ENCODE measurements at places on chromosomes 6 and 20.

GRCh38 chr6:72733045-72733444, 111.2 kb downstream of the KCNQ5 start:
- no peak for DNase-seq

- DNase-seq: no peak
These were observed 164.2 kb downstream of the PHF3 start for GRCh38 chr6:63799813-63800212.

DNA sequence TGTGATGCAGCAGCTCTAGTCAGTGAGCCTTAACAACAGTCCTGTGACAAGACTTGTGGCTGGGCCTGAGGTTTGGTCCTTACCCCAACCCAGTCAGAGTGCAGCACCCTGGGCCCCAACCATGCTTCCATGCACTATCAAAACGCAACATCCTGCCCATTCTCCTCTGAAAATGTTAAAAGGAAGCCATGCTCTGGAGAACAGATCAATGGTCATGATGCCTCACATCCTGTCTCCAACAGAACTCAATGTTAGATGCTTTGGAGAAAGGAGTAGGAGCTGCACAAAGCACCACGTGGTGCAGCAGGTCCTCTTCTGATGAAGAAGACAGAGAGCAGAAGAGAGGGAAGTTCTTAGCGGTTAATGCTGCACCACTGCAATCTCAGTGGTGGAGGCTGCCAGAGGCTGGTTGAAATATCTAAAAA, 41.9 kb downstream of the TRAM2 start:
- DNase-seq: no peak

- DNase-seq: no peak
These were observed 28.9 kb downstream of the UTRN start for GRCh38 chr6:144314003-144314485.

DNA sequence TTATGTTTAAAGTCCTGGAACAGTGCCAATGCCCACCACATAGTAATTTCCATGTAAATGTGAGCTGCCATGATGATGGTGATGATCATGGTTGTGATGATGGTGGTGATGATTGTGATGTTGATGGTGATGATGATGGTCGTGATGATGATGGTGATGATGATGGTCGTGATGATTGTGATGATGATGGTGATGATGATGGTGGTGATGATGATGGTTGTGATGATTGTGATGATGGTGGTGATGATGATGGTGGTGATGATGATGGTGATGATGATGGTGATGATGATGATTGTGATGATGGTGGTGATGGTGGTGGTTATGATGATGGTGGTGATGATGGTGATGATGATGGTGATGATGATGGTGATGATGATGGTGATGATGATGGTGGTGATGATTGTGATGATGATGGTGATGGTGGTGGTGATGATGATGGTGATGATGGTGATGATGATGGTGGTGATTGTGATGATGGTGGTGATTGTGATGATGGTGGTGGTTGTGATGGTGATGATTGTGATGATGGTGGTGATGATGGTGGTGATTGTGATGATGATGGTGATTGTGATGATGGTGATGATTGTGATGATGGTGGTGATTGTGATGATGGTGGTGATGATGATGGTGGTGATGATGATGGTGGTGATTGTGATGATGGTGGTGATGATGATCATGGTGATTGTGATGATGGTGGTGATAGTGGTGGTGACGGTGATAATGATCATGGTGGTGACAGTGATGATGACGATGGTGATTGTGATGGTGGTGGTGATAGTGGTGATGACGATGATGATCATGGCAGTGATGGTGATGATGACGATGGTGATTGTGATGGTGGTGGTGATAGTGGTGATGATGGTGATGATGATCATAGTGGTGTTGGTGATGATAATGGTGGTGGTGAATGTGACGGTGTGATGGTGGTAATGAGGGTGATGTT, 82.3 kb downstream of the PHACTR3 start:
- DNase-seq: no peak

DNA sequence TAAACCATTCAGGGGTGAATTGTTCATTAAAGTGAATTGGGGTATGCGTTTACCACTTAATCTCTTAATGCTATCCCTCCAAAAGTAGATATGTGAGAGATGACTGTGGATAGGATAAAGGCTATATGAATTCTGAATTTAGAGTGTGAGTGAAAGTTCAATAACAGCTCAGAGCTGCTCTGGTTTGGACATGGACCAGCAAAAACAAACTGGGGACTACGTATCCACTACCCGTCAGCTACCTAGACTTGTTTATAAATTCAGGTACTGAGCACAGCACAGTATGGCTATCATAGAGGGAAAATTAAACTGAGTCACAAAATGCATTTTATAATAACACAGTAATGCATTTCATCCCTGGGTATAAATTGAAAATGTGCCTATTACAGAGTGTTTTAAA, 44.4 kb downstream of the HDDC2 start:
- DNase-seq: no peak

DNA sequence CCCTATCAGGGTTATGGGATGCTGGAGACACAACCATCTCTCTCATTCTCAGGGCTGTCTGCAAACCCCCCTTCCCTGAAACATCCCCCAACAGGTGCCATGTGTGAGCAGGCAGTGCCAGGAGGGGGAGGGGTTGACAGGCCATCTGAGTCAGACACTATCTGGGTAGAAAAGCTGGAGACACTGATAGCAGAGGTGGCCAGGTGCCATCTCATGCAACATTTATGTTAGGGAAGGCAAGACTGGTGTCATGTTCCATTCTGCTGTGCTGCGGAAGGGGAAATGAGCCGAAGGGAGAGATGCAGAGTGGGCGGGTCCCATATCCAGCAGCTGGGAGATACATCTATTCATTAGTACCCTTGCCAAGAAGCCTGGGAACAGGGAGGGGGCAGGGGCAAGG, 3.5 kb downstream of the LHFPL5 start:
- no peak for DNase-seq

GRCh38 chr6:150076196-150076893, 7.4 kb upstream of the ULBP3 start:
- no peak for DNase-seq

- no peak for DNase-seq
These were observed 3.7 kb upstream of the MLIP start for GRCh38 chr6:54107470-54108090.

DNA sequence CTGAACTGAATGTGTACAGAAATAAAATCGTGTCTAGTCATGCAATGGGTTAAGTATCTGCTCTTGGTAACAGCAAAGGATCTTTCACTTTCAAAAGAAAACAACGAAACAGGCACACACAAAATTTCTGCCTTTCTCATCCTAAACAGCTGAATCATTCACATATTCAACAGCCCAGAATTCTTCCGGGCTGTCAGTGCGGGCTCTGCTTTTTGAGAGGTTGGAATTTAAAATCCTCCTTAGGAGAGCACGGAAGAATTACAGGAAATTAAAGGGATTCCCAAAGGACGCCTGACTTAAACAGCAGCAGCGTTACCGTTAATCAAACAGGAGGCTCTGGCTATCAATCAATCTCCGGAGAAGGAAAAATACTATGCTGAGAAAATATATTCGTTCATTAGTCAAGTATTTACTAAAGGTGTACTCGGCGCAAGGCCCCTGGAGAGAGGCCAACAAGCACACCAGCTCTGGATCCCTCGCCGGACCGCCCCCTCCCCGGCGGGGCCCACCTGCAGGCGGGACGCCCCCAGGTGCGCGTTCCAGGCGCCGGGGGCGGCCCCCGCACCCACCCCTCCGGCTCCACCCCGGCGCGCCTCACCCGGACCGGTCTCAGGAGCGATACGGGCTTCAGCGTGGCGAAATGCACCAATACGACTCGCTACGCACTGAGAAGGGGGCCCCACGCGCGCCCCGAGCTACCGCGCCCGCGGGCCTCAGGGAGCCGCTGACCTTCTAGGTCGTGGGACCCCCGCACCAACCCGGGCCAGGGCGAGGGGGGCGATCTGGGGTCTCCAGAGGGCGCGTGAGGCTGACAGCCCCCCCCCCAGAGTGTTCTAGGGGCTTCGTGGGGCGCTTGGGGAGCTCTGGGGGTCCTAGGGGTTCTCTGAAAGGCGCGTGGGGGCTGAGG, 1.0 kb downstream of the NAPB start:
- peak; percentile 53 for DNase-seq

DNA sequence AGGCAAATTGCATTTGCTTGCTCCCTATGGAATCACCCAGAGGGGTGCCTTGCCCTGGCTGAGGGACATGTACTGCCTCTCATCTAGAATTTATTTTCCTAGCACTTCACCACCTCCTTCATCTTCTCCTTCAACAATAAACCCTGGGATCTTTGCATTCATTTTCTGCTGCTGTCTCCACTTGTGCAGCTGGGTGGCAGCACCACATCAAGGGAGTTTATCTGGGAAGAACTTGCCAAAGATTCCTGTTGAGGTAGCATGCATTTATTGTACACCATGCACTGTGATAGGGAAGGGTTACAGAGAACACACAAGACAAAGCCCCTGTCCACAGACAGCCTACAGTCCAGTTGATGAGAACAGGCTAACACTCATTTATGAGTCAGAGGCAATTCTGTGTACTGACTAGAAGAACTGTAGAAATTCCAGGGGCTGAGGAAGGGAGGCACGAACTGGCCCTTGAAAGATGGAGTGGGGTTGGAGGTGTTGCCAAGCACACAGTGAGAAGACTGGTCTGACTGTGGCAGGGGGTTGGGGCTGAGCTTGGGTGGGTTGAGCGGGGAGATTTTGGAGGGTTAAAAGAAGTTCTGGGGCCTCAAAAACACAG, 17.5 kb downstream of the C20orf173 start:
- DNase-seq: no peak

GRCh38 chr6:132365281-132365907, 35.9 kb downstream of the MOXD1 start:
- peak; percentile 77 for DNase-seq

DNA sequence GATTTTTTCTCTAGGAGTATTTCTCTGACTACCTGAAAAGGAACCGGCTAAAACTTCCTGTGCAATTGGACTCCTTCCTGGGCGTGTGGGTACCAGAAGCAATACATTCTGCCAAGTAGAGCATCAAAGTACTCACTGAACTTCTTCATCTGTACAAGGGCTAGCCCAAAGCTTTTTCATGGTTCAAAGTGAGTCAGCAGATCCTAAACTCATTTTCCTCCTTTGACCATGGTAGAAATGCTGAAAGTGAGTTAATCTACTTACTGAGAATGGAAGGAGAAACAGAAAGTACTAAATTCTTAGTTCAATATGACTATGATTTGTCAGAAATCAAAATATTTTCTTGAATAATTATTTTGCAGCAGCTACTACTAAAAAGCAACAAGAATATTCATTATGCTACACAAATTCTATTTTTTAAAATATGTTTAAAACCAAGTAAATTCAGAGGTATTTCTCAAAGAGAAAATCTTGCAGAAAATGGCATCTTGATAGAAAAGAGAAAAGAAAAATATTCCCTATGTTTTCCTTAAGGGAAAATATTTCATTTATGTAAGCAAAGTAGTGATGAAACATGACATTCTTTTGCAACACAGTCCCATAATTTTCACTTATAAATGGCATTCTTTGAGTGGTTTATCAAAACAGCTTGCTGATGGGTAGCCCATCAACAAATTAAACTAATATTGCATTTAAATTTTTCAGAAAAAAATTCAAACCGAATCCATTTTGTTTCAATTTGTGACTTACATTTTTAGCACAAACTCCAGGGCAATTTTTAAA, 3.7 kb upstream of the BEND6 start:
- DNase-seq: no peak

DNA sequence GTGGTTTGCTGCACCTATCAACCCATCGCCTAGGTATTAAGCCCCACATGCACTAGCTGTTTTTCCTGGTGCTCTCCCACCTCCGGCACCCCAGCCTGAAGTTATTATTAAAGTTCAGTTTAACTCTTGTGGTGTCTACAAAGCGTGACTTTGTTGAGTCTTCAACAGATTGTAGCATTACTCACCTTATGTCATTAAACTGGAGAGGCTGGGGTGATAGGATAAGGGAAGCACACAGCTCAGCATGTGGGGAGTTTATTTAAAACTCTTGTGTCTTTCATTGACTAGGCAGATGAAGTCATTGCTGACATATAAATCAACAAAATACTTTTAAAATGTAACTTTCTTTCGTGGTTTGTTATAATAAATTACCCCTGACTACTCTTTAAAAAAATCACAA, 84.7 kb upstream of the GCM1 start:
- no peak for DNase-seq

DNA sequence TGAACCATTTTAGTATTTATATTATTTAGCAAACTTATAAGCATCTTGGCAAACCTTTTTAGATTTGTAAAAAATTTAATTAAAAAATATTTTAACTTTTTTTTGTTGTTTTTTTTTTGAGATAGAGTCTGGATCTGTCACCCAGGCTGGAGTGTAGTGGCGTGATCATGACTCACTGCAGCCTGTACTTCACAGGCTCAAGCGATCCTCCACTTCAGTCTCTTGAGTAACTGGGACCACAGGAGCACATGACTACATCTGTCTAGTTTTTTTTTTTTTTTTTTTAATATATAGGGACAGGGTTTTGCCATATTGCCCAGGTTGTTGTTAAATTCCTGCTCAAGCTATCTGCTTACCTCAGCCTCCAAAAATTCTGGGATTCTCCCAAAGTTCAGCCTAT, 161.1 kb downstream of the EYS start:
- DNase-seq: no peak

DNA sequence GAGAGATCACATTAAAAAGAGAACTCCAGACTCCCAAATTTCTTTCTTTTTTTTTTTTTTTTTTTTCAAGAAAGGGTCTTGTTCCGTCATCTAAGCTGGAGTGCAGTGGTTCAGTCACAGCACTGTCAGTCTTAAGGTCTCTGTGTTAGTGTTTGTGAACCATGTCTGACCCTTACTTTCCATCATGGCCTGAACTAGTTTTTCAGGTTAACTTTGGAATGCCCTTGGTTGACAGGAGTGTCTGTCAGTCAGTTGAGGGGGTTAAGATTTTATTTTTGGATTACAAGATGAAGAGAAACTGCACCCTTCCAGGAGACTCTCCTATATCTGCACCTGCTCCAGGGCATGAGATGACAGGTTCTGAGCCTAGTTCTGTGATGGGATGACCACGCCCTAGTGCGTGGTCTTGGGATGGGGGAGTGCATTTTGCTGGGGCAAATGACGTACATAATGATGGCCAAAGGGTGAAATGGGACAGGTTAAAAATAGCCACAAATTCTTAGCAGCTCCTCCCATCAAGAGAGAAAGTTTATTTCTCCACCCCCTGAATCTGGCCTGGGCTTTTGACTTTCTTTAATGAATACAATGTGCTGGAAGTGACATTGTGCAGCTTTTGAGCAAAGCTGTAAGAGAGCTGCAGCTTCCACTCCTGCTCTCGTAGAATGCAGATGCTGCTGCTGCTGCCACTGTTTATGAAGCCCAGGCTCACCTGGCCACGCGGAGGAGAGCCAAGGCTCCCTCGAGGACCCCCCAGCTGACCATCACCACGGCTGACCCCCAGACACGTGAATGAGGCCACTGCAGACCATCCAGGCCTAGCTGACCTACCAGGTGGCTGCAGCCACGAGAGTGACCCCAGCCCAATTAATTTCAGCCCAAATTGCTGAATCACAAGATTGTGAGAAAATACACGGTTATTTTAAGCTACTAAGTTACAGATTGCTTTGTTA, 29.7 kb upstream of the FAM50B start:
- no peak for DNase-seq

DNA sequence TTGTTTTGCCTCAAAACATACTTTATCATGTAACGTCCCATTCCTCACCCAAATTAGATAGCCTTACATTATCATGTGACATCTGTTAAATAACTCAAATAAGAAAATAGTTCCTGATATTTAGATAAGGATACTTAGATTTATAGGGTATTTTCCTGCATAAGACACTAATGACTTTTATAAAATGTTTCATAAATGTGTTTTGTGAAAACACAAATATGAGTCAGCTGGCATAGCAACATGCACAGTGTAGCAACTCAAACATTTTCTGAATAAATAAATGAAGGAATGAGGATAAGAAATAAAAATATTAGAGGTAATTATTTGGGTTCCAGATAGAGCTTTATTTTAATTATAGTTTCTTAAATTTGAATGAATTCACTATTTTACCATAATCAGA, 460.4 kb upstream of the PLCB4 start:
- DNase-seq: no peak
